ENCODE measurements at places on chromosomes 7 and 10.

- DNase-seq = no peak
These were observed 90.5 kb upstream of the CSTF2T start for GRCh38 chr10:51789903-51790302.

DNA sequence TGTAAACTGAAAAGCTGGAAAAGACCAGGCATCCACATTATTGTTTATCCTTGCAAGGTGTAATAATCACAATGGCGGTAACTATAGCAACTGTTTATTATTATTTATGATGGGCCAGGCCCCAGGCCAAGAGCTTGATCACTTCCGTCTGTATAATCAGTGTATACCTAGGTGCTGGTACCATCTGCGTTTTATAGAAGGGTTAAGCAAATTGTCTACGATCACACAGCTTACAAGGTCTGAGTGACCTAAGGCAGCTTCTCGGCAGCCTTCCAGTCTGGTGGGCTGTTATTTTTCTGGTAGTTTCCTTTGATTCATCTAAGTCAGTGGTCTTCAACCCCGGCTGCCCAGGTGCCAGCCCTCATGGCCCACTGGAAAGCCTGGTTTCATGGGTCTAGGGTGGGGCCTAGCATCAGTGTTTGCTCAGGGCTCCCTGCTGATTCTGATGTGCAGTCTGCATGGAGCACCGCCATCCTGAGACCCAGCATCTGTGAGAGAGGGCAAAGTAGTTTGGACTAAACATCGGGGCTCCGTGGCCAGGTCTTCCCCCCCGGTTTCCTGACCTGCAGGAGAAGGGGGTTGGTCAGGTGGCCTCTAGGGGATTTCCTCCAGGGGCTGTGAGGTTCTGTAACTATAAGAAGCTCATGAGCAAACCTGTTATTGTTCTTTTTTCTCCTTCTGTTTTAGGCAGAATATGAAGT lies 146.4 kb downstream of the RGS10 start:
- no peak for DNase-seq

GRCh38 chr10:13984647-13985155 lies 346.0 kb downstream of the FRMD4A start:
- no peak for DNase-seq

GRCh38 chr7:116786791-116787443 lies 75.5 kb upstream of the CAPZA2 start:
- no peak for DNase-seq

DNA sequence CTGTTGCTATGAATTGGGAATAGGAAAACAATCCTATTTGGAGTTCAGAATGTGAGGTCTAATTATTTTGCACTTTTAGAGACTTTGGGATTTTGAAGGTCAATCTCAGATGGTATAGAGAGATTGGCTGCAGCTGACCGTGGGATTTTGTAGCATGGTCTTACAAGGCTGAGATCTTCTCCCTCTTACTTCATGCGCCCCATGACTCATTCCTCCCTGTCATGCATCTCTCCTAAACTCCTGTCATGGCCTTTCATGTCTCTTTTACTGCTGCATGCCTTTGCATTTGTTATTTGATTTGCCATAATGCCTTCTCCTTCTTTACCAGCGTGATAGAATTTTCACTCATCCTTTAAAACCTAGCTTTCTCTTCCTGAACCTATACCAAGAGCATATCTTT lies 133.1 kb downstream of the BBS9 start:
- DNase-seq = no peak

- no peak for DNase-seq
These were observed 185.3 kb downstream of the WDR11 start for GRCh38 chr10:121036431-121036830.

- no peak for DNase-seq
These were observed 76.1 kb downstream of the GPR37 start for GRCh38 chr7:124689523-124689922.

GRCh38 chr10:122326385-122326784 lies 48.1 kb upstream of the PLEKHA1 start:
- DNase-seq = no peak

GRCh38 chr10:86878983-86879713 lies 78.3 kb downstream of the MMRN2 start:
- no peak for DNase-seq

- DNase-seq = no peak
These were observed 38.4 kb downstream of the TMEM229A start for GRCh38 chr7:123994449-123994848.

DNA sequence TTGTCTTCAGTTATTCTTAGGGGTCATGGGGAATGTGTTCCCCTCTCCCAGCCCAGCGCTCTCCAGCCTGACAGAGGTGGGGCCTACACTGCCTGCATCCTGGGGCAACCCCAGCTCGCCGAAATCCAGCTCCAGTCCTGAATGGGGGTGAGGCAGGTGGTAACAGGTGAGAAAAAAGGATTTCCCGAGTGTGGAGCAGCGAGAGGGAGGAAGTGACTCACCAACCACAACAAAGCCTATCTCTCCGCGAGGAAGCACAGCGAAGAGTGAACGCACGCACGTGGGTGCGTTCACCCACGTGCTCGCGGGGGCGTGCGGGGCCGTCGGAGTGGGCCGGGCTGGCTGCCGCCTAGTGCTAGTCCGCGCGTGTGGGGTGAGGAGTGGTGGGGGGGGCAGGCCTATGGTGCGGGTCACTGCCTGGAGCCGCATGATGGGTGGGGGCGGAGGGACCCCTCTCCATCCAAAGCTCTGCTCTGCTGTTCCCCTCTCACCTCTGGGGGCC lies 855 bp upstream of the PALD1 start:
- no peak for DNase-seq

Measured in G401 (cell line).